ENCODE measurements at places on chromosomes 2 and 18.

DNA sequence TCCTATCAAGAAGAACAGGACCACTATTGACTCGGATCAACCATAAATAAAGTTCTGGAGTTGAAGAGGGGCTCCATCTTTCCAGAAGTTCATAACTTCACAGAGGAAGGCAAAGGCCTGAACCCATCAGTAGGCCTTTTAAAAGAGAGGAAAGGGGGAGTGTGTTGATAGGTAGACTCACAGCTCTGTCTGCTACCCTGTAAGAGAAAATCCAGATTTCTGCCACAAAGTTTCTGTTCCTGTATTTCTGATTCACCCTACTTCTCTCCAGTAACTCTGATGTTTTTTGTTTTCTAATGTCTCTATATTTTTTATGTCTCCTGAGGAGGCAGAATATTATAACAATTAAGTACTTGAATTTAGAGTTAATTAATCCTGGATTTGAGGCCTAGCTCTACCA is 564.0 kb downstream of the TNS1 start:
- no peak for DNase-seq

- peak; percentile 42 for DNase-seq
Measured at GRCh38 chr2:64586883-64587481, 62.9 kb downstream of the AFTPH start.

DNA sequence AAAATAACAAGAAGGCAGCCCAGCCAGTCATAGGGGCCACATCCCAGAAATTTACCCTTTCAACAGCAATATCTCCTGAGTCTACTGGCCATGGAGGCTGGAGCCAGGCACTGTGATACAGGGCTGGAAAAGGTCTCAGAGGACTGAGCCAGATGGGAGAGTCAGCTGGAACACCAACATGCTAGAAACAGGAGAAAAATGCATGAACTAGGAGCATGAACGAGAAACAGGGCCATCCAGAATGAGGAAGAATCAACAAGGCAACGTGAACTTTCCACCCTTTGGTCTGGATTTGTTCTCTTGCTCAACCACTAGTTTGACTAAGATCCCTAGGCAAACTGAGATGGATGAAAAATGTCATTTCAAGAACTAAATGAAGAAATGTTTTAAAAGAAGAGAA is 13.1 kb downstream of the PID1 start:
- DNase-seq, result peak; percentile 46

DNA sequence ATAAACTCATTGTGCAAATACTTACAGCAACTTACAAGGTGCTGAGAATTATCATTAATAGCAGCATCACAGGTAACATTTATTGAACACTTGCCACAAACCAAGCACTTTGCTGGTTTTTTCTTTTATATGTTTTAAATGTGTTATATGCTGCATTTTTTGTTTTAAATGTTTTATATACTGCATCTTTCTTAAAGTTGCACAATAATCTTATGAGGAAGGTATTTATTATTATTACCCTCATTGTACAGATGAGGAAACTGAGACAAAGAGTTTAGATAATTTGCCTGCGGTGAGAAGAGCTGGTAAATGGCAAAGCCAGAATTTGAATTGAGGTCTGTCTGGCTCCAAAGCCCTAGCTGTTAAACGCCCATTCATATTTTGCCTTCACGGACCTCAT is 52.2 kb upstream of the RIOK3 start:
- DNase-seq, result no peak

- DNase-seq, result no peak
Measured at GRCh38 chr2:74862020-74862964, 28.4 kb downstream of the HK2 start.

DNA sequence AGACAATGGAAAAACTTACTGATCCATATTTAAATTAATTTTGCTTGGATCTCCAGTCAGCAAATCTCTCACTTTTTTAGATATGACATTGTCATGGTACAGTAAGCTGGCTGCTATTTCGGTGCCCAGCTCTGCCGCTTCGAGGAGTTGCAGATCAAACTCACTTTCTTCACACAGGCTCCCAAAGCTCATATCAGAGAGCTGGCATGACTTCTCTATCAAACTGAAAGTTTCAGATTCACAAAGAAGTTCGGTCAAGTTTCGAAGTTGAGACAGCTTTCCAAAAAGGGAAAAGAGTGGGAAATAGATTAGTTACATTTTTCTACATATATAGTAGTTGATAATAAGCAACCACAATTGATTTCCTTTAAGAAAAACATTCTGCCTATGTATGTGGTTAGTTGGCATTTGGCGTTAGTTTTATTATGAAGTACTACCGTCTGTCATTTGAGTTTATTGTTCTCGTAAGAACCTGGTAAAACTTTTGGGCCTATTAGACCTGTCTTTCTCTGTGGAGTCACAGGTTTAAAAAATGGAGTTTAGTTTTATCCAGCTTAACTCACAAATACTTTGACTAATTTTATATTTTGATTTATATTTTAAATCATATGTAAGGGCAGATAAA is 118.8 kb downstream of the ABCA12 start:
- DNase-seq, result no peak

DNA sequence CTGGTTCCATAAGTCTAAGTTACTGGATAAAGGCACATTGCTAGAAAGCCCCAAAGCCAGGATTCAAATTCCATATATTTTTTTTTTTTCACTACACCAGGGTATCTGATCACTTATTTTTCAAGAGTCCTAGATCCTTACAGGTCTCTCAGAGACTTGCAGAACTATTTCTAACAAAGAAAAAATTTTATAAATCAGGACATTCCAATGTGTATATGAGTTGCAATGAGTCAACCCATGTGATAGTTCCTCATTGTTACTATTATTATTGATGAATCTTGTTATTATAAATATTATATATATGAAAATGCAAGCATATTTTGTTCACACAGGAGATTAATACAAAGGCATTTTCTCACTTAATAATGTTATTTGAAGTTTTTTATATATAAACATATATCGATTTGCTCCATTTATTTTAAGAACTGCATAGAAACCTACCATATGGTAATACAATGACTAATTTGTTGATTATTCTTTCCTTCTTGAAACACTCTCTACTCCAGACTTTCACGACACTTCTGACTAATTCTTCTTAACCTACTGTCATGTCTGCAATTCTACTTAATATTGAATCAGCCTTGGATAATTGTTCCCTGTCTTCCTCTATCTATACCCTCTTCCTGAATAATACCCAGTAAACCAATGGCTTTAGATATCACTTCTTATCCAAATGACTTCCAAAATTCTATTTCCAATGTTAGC is 968.4 kb upstream of the NRXN1 start:
- no peak for DNase-seq

DNA sequence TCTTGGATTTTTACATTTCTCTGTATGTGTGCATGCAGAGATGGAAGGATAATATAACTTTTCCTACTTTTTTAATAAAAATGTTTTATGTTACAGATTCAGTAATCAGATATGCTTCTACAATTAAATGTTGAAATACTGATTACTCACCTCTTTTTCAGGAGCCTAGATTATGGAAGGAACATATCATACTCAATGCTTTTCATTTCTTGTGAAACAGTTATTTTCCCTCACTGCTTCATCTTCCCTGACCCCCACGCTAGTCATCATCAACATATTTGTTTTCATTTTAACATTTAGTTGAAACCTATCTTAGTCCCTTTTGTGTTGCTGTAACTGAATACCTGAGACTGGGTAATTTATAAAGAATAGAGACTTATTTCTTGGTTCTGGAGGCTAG is 190.7 kb downstream of the WDR7 start:
- DNase-seq, result no peak

DNA sequence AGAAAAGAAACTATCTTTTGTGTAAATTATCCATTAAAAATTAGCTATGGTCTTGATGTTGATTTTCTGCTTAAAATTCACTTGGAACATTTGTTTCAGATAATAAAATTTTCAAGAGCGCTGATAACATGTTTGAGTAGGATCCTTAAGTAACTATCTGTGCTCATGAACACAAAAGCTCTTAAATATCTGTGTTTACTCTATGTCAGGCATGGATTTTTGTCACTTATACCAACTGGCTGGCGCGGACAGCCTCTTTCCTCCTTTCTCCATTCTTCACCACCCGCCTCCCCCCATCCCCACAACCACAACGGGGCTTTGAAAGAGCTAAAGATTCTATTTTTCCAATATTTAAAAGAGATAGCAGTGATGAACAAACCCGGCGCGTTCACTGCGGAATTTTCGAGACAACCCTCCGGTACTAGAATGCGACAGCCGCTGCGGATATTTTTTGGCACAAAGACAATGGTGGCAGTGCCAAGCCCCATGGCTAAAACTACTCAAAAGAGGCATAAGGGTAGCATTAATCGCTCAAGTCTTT is 181.5 kb downstream of the TCF4 start:
- DNase-seq, result no peak

- DNase-seq, result no peak
Measured at GRCh38 chr2:40240070-40240469, 211.8 kb downstream of the SLC8A1 start.

DNA sequence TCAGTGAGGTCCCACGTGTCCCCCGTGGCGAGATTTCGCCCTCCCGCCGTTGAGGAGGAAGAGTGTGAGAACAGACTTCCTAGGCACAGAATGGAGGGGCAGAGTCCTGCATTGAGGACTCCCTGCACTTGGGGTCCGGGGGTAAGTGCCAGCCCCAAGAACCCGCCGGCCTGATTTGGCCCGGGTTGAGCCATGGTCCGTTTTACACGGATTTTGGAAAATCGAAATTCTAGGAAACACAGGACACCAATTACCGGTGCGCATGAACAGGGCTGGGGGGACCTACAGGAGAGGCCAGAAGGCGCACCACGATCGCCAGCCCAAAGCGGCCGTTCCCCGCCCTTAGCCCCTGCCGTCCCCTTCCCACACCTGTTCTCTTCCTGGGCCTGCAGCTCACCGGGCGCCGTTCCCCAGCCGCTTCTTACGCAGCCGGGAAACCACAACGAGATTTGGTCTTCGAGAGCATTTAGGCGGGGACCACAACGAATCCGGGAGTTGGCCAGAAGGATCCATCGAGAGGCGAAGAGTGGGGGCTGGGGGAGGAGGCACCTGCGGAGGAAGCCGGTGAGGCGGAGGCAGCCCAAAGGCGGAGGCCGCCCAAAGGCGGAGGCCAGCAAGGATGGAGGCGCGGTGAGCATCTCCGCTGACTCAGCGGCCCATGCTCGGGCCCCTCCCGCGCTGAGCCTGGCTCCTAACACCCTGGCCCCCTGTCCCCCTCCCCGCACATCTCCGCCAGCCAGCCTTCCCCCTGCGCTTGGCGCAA is 464 bp upstream of the TLX2 start:
- no peak for DNase-seq

- DNase-seq, result no peak
Measured at GRCh38 chr2:143717053-143717452, 587.8 kb downstream of the ARHGAP15 start.

DNA sequence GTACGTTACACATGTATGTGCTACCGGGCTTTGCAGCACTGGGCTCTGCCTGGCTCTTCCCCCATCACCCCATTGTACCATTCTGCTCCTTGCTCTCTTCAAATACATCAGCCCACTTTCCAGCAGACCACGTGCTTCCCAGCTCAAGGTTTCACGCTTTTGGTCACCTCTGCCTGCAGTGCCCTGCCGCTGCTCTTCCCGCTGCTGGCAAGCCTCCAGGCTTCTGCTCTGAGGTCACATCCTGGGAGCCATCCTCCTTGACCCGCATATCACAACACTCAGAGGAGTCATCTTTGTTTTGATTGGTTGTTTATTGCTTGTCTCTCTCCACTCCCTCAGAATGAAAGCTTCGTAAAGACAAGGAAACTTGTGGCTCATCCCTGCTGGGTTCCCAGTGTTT is 34.1 kb downstream of the KIF5C start:
- no peak for DNase-seq

DNA sequence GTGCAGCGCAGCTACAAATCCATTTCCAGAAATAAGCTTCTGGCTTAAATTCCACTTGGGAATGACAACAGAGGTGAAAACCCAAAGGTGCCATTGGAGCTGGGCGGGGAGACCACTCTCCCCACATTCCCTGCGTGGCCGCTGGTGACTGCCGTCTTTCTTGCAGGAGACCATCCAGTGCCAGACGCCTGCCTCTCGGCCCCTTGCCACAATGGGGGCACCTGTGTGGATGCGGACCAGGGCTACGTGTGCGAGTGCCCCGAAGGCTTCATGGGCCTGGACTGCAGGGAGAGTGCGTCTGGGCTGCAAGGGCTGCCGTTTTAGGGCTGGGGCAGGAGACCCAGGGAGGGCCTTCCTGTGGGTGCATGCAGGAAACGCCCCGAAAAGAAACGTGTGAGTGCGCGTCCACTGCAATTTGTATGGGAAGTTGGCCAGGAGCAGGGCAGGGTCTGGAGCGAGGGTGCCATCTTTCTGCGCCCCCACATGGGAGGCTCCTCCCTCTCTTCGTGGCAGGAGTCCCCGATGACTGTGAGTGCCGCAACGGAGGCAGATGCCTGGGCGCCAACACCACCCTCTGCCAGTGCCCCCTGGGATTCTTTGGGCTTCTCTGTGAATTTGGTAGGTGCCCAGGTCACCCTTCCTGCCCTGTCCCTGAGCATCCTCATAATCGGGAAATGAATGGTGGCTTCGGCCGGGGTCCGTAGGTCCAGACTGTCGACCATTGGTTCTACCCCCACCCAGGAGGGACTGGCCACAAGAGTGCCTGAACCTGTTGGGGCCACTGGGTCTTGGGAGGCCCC is 49.9 kb downstream of the SNED1 start:
- DNase-seq, result no peak

DNA sequence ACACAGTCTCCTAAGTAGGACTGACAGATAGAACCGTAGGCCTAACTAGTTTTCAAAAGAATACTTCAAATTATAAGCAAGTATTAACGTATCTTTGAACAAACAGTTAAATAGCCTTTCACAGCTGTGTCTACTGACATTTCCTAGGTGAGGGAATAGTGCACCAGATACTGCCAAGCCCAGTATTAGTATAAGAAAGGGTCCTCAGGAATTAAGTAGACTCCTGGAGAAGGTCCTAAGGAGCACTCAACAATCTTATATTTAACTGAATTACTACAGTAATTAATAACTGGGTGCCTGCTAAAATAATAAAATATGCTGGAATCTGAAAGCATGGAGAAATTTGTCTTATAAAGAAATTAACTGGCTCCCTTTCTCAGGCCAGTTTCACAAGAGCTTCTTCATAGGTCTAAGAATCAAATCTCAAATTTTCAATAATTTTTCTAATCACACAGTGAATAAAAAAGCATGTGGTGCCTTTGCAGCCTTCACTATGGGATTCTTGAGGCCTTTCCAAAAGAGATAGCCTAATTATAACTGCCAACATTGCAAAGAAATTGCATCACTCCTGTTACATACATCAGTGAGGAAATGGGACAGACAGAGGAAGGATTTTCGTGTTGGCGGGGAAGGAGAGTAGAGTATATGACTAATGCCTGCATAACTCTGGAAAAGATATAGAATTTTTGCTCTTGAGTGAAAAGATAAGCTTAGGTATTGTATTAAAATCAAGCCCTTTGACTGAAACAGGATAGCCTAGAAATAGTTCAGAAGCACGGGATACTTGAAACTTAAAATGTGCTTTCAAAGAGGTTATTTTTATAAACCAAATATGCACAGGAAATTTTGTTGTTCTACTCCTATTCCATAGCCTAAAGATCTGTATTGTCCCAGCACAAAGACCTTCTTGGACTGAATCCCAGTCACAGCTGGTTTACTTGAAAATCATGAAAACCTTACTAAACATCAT is 228.6 kb upstream of the STK17B start:
- DNase-seq, result peak; percentile 88
